OCI-M1 (cell line): ENCODE measurements at places on chromosomes 16 and 17.
A peak's percentile ranks its signal among the peaks of the same experiment; 100 is the strongest.

GRCh38 chr17:37483311-37484039 lies 6.2 kb upstream of the DUSP14 start:
- no peak for DNase-seq

GRCh38 chr17:65690626-65691310 lies 129.3 kb upstream of the AXIN2 start:
- DNase-seq = no peak

GRCh38 chr16:82580298-82580890 lies 46.4 kb upstream of the CDH13 start:
- peak; percentile 19 for DNase-seq

GRCh38 chr16:10048850-10049249 lies 133.4 kb downstream of the GRIN2A start:
- no peak for DNase-seq

- no peak for DNase-seq
These were observed 2.6 kb downstream of the MXRA7 start for GRCh38 chr17:76707985-76708807.

DNA sequence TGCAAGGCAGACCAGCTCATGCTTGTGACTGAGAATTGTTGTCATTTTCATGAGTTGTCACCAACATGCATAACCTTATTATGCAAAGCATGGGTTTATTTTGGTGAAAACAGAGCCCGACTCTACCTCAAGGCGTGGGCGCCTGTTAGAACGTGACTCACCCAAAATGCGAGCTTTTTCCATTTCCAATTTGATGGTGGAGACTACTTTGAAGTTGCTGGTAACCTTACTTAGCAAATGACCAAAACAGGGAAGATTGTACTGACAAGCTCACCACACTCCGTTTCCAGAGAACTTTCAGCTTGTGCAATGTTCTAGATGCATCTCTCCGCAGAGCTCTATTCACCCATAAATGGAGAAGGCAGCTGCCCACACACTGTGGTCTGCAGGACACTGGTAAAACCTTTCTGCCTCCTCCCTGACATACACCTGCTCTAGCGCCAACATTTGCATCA lies 284.5 kb downstream of the MAF start:
- DNase-seq = no peak

DNA sequence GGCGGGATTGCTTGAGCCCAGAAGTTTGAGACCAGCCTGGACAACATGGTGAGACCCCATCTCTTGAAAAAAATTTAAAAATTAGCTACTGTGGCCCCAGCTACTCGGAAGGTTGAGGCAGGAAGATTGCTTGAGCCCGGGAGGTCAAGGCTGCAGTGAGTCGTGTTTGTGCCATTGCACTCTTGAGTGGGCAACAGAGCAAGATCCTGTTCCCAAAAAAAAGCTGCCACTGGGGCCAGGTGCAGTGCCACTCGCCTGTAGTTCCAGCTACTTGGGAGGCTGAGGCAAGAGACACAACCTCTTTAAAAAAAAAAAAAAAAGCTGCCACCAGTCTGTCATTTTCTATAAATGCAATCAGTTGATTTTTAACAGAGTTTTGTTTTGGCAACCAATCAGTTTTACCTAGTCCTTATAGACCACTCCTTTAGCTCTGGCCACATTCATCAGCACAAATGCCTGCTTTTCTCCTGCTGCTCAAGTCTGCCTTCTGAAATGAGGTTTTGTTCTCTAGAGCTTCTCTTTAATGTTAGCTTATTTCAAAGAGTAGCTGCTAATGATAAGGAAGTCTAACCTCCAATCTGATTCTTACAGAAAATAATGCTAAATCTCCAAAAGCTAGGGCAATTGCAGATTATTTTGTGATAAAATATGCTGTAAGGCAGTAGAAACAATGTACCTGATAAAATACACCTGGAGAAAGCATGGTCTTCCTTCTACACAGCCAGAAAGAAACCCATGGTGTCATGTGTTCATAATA lies 64.8 kb downstream of the TUBD1 start:
- peak; percentile 61 for DNase-seq

GRCh38 chr17:79011451-79012147 lies 2.0 kb upstream of the CANT1 start:
- DNase-seq = no peak

DNA sequence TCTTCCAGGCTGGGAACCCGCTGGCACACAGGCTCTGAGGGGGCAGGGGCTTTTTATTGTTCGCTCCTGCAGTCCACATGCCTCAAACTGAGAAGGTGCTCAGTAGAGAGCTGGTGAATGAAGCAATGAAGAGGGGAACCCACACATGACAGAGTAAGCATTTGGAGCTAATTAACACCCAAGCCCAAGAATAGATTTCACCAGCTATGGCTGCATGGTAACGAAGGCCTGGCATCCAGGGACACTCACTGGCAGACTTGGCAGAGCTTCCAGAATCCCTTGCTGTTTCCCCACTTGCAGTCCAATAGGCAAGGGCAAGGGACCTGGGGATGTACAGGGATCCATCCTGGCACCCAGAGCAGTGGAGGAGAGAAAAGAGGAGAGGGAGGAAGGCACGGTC lies 12.2 kb downstream of the FLOT2 start:
- DNase-seq = no peak

DNA sequence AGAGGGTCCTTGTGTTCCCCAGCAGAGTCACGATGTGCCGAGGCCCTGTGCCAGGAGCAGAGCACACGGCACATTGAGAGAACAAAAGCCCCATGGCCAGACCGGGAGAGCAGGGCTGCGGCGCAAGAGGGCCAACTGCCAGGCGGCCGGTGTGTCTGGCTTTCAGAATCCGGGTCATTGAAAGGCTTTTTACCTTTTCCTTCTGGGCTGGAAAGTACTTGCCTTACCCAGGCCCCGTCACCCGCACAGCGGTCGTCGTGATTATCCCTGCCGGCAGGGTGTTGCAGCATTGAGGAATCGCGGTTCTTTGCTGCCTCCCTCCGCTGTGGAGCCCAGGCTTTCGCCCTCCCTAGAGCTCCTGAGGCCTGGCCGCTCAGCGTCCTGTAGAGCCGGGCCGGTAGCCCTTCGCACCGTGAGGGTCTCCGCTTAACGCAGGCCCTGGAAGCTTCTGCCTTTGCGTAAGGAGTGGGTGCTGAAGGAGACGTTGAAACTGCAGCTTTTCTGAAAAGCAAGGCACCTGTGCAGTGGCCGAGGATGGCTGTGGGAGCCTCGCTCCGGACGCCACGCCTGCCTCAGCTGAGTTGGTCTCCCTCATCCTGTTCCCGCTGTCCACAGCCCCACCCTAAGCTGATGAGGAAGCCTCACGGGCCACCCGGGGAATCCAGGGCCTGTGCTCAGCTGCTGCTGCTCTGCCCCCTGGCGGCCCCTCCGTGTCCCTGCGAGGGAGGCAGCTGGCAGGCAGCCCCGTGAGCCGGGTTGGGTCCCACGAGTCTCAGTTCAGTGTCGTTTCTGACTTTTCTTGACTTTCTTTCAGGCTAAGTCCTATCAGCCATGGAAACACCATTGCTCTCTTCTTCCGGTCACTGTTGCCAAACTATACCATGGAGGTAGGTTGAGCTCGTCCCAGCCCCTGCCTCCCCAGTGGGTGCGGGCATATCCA lies 8.6 kb upstream of the MC1R start:
- DNase-seq = peak; percentile 67

DNA sequence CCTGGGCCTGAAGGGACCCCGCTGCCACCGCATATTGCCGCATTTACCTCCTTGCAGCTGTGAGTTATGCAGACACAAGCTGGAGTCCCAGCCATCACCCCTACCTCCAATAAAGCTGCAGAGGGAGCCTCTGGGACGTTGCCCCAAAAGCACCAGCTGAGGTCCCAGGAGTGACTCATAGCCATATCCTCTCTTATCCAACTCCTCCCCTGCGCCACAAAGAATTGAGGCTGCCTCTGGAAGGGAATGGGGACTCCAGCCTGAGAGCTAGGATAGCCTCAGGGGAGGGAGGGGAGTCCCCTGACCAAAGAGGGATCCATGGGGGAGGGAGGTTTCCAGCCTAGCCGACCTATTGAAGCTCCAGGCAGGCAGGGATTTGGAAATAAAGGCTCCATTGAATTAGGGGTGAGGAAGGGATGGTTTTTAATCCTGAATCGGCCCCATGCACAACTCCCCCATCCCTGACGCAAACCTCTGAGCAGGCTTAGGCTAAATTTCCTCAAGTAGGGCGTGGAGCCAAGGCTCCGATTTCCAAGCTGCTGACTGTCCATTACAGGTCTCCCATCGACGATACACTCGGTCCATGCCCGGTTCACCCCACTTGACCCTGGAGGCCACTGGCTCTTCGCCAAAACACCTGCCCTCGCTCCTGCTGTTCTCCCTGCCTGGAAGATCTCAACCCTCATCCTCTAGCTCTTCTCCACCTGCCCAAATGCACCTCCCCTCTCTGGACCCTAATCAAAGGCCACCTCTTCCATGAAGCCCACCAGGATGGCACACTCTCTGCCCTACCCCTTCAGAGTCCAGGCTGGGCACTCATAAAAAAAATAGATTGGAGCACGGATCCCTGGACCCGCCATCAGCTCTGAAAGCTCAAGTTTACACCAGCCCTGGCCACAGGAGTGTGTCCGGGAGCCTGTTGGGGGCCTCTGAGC lies 27.5 kb downstream of the PIMREG start:
- DNase-seq = no peak

DNA sequence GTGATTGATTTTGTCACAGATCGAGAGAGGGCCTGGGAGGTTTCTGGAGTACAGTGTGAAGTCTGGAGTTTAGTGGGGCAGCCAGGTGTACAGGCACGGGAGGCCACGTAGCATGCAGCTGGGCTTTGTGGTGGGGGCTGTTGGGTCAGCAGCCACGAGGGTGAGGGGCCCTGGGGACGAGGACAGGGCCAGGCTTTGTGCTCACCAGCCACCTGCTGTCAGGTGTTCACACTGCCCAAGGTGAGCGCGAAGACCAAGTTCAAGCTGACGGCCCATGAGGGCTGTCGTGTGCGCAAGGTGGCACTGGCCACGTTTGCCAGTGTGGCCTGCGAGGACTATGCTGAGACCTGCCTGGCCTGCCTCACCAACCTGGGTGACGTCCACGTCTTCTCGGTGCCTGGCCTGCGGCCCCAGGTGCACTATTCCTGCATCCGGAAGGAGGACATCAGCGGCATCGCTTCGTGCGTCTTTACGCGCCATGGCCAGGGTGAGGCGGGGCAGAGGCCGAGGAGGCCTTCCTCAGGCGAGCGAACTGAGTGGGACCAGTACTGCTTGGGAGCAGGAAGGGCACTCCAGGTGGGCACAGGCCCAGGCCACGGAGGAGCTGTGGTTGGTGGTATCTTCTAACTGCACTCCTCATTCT lies 15.9 kb downstream of the LLGL1 start:
- no peak for DNase-seq

DNA sequence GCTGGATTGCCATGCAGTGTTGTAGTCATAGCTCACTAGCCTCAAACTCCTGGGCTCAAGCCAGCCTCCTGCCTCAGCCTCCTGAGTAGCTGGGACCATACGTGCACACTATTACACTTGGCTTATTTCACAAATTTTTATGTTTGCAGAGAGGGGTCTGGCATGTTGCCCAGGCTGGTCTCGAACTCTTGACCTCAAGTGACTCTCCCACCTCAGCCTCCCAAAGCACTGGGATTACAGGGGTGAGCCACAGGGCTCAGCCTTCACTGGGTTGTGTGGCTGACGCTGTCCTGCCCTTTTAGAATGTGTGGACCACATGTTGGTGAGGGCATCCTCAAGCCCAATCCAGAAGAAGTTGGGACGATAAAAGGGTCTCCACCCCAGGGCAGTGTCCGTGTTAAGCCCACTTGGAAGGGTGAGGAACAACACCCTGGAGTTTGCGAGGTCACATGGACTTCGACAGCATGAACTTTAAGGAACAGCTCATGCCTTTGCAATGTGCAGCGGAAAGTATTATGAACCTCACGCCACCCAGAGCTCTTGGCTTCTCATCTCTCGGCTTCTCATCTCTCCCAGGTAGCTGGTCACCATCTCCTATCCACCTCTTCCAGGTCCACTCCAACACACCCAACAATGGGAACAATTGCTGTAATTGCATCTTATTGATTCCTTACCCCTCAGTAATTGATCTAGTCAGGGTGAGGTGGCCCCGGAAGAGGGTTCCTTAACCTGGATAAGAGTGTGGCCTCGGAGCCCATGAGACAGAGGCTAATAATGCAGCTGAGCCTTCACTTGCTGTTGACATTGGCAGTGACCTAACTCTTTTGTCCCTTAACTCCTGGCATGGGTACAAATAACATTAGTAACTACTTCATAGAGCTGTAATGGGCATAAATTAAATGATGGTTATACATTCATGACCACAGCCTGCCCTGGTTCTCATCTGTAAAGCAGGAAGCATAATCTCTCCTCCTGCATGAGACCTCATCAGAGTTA lies 6.7 kb downstream of the FOXL1 start:
- no peak for DNase-seq

- no peak for DNase-seq
These were observed 95.9 kb upstream of the CIBAR2 start for GRCh38 chr16:85208181-85208580.

DNA sequence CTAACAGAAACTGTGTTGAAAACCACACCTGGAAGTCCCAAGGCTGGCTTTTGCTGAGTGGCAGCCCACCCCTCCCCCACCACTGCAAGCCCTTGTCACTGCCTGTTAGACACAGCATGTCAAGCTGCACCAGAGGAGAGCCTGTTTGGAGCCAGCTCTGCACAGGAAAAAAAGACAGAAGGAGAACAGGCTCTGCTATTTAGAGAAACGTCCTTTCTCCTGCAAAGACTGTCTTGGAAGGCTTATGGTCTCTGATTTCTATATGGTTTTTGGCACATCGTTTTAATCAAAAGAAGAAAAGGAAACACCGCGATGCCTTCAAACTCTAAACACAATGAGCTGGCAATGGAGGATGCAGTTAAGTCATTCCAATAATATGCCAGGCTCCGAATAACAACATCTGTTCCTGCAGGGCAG lies 275.5 kb downstream of the MAP2K4 start:
- no peak for DNase-seq

- DNase-seq = no peak
These were observed 4.2 kb upstream of the ALOX15 start for GRCh38 chr17:4645642-4646041.

DNA sequence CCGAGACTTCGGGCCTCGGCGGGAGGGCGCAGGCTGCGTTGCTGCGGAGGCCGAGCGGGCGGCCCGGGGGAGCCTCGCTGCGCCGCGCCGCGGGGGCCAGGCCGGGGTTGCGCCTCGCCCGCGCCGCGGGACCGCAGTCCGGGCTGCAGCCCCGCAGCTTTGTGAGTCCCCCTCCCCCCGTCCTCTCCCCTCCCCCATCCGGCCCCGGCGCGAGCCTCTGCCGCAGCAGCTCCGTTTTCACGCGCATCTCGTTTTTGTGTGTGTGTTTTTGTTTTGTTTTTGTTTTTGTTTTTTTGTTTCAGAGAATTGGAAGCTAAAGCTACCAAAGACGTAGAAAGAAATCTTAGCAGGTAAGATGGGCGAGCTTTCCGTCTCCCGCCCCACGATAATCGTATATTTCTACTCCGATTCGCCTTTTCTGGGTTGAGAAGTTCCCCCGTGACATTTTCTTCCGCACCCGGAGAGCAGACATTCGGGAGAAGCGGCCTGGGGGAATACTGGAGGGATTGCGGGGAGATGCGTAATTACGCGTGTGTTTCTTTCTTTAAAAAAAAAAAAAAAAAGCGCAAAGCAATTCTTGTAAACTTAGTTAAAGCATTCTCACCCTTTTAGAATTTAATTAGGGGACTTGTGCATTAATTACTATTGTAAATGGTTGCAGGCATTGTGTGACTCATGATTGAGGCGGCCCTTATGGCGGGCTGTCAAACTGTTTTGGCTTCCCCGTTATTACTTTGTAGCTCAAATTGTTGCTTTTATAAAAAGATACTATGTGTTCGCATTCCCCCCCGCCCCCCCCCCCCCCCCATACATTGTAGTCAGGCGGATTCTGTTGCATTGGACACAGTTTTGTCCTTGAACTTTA lies 732 bp downstream of the TNRC6A start:
- peak; percentile 47 for DNase-seq
